ENCODE measurements at places on chromosomes 4 and X.
A peak's percentile ranks its signal among the peaks of the same experiment; 100 is the strongest.

GRCh38 chrX:150573702-150574101 is 5.3 kb downstream of the MTM1 start:
- no peak for DNase-seq

DNA sequence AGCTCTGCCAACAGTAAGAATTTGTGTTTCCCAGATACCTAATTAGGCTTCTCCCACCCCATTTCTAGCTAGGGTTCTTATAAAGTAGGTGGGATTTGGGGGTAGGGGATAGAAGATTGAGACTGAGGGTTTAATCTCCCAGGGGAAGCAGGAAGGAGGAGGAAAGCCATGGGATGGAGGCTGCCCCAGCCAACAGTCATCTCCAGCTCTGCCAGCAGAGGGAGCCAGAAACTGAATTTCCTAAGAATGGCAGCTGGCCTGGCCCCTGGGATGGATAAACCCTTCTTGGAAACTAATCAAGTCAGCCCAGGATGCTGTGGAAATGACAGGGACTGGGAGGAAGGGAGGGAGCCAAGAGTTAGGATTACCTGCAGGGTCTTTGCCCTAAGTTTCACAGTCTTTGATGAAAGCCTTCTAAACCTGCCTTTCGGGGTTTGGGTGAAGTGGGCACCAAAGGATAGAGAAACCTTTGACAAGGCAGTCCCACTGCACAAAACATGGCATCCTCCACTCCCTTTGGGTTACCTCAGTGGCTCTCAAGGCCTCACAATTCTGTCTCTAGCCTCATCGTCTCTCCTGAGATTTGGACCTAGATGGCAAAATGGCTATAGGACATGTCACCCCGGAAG is 6.7 kb upstream of the ERCC6L start:
- peak; percentile 18 for DNase-seq

- no peak for DNase-seq
Observed at GRCh38 chrX:70183091-70183490, 5.8 kb downstream of the DGAT2L6 start.

- no peak for DNase-seq
Observed at GRCh38 chrX:17674601-17675000, 62.7 kb upstream of the SCML1 start.

DNA sequence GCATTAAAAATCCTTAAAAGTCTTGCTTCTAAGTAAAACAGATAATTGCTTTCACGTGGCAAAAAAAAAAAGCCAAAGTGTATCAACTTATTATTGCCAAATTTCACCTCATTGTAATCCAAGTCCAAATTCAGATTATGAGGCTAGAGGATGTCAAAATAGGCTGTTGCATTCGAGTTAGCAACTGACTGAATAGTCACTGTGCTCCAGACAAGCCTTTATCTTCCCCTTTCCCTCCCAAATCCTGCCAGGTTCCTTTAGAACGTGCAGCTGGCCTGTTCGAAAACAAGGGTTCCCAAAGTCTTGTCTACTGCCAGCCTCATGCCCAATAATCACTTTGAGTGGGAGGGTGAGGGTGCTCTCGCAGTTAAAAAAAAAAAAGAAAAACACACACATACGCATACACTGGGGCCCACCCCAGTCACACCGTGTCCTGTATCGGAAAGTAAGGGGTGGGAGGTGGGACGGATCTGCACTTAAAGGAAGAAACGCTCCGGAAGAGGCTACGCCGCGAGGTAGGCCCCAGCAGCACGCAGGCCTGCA is 603 bp downstream of the MAD2L1 start:
- DNase-seq: no peak

GRCh38 chr4:55397126-55397436 is 1.3 kb downstream of the TMEM165 start:
- DNase-seq: no peak

DNA sequence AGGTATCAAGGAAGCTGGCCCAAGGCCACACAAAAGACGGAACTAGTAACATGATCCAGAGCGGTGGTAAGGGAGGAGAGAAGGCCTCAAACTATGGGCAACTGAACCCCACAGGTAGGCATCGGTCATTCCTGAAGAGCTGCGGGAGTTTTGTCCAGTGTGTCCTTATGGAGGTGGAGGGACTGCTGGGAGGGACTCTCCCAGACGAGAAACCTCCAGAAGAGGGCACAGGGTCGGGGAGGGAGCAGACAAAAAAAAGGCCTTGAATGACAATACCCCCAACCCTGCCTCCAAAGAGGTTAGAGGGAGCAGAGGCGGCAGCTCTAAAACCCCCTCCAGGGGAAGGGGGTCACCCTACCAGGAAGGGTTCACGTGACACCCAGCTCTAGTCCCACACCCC is 6.5 kb downstream of the PQBP1 start:
- no peak for DNase-seq

DNA sequence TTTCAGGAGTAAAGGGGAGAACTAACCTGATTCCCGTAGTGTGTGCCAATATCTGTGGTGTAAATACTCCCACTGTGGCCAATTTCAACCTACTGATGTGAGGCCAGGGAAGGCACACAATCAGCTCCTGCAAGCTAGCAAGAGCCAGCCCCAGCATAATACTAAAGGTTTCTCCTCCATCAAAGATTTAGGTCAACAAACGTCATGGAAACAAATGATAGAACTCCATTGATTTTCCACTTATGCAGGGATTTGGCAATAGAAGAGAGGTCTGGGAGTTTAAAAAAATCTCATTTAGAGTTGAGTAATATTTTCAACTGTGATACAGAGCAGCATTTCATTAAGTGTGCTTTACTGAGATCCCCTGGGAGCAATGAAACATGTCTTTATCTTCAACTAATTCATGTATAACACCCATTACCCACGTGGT is 15.8 kb upstream of the VEGFD start:
- DNase-seq: no peak

DNA sequence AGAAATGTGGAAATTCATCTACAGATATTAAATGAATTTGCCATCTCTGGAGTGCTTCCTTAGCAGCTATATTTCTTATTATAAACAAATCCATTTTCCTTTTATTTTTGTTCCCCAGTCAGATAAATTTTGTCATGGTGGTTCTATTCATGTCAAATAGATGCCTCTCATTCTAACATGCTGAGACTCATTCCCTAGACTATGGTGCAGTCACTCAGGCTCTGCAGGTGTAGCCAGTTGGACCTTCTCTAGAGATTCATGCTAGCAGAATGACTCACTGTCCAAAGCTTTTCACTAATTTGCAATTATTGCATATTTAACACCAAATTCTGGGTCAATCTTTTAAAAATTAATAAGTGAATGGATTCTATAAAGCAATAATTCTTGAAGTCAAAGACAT is 1392.7 kb downstream of the PCDH7 start:
- DNase-seq: no peak

- DNase-seq: no peak
Observed at GRCh38 chr4:20926529-20926928, 226.3 kb downstream of the PACRGL start.

DNA sequence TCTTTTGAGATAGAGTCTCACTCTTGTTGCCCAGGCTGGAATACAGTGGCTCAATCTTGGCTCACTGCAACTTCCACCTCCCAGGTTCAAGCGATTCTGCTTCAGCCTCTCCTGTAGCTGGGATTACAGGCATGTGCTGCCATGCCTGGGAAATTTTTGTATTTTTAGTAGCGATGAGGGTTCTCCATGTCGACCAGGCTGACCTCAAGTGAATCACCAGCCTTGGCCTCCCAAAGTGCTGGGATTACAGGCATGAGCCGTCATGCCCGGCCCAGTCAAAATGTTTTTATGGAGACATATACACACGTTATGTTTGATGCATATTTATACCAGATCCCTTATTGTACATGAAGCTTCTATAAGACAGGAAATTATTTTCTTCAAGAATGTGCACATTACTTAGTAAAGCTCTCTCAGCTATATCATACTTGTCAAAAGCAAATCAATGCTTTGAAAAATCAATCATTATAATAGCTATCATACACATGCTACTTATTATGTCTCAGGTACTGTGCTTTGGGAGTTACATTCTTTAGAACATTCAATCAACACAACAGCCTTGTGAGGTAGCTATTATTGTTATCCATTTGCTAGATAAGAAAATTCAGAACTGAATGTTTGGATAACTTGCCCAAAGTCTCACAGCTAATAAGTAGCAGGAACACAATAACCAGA is 269.2 kb downstream of the FSTL5 start:
- DNase-seq: no peak

- DNase-seq: no peak
Observed at GRCh38 chr4:152328582-152328981, 207.3 kb downstream of the FBXW7 start.

- DNase-seq: no peak
Observed at GRCh38 chrX:37818031-37818430, 29.3 kb downstream of the DYNLT3 start.

DNA sequence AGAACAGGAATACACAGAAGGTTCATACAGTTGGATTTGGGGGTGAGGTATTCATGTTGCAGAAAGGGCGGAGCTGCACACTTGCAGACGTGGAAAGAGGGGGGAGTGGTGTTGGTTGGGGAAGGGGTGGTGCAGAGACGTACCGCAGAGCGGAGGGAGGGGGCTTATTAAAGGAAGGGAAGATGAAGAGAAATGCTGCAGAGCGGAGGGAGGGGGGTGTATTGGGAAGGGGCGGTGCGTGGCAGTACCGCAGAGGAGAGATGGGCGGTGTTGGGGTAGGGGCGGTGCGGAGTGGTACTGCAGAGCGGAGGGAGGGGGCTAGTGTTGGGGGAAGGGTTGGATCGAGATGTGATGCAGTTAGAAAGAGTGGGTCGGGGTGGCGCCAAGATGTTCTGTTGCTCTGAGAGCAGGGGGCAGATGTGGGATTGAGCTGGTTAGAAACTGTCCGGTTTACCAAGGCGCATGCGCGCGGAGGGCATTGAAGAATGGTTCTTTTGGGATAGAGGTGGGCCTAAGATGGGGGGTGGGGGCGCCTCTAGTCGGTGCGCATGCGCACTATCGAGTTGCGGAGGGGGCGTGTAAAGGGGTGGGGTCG is 900 bp downstream of the TRO start:
- peak; percentile 46 for DNase-seq

DNA sequence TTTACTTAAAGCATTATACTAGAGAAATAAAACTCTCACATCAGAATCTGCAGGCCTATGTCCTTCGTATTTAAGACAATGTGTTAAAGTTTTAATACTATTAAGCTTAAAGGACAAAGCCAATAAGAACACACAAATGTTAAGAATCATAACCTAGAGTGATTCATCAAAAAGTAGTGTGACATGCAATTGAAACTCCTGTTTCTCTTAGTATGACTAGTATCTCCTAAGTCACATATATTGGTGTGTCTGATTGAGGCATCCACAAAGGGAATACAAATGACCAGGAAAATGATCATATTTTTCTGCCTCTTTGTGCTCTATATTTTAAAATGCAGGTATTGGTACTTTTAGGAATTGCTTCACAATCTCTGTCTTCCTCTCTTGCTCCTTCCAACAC is 23.8 kb downstream of the GPRASP3 start:
- DNase-seq: no peak

DNA sequence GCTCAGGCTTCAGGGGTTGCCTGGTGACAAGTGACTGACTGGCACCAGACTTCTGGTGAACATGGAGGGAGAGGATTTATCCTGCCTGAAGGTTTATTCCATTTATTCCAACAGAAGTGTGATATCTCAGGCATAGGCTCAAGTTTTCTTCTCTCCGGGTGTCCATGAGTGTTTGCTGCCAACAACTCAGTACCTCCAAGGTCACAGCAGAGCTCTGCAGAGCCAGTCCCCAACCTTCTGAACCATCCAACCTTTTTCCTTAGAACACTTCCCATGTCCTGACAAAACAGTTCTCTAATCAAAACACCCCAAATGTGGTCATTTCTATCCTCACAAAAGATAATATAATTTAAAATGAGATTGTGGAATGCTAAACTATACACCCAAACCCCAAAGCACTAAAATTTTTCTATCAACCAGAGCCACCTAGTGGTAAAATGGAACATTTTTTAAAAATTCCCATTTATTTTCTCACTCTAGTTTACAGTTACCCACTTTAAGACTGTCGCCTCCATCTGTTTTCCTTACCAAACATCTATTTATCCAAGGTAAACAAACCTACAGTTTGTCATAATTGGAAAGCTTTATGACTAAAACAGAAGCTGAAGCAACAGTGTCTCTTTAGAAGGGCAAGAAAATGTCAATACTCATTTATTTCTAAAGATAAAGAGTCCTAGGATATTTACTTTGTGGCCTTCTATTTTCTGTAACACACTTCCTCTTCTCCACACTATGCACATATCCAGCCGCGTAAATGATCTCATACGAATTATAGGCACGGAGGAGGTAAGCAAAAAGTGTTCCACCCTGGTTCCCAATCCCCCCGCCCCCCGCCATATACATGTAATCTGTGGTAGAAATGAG is 39.5 kb downstream of the TMEM154 start:
- DNase-seq: no peak

GRCh38 chr4:139501927-139502899 is 48.3 kb downstream of the RAB33B start:
- no peak for DNase-seq
